NCI-H2171 (cell line): ENCODE measurements at places on chromosomes 16 and 17.

DNA sequence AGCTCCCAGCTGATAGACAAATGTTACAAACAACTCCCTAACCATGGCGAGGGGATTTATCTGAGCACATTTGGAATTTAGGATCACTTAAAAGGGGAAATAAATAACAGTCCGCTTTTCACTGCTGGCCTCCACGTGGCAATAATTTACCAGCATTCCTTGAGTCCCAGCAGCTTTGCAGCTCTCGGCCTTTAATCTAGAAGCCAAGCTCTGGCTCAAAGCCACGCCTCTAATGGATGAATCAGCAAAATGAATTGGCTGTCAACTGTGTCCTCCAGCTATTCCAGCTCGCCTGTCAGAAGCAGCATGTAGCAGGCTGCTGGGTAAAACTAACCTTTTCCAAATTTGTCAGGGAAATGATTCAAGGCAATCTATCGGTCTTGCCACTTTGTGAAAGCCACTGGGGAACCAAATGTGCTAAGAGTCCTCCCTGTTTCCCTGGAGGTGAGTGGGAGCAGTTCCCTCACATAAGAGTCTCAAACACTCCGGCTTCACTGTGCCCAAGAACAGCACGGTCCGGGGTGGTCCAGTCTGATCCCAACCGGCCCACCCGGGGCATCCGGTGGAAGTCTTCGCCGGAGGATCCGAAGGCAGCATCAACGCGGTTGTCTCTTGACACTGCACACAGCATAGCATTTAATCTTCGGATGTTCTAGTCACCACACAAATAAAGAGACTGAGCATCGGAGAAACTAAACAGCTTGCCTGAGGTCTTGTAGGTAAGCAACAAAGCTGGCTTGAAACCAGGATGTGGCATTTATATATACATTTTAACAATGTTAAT is 143.3 kb downstream of the PARN start:
- peak; percentile 28 for DNase-seq

DNA sequence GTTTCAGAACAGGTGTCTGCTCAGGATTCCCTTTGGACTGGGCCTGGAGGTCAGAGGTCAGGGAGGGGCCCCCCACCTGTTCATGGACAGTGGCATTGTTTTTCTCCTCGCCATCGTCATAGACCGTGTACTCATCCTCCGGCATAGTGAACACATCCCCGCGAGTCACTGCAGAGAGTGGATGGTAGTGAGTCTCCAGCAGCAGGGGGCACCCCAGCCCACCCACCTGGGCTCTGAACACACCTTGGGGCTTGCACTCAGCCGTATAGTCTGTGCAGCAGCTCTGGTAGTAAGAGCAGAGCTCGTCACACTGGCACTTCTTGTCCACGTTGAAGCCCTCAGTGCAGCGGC is 448 bp downstream of the VTN start:
- no peak for DNase-seq

DNA sequence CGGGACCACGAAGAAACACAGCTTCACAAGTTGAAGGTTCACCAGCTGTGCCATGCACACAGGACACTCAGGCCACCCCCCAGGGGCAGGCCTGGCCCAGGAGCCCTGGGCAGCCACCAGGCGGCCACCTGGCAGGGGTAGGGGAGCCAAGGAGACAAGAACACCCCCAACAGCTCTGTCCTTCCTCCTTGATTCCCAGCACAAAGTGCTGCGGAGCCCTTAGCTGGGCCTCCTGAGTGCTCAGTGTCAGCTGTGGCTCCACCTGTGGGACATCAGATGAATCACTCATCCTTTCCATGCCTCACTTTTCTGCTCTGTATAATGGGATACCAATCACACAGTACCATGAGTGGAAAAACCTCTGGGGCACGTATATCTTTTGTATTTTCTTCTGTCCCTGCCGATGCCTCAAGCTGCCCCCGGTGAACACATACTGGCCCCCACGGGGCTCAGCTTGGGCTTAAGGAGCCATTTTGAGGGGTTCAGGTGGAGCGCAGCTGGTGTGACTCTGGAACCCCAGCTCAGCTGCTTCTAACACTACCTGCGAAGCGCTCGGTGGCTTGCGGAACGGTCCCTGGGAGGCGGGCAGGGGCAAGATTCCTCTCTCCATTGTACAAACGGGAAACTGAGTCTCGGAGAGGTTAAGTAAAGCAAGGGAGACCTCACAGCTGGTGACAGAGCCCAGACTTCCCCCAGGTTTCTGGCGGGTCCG is 12.0 kb downstream of the GALK1 start:
- no peak for DNase-seq

DNA sequence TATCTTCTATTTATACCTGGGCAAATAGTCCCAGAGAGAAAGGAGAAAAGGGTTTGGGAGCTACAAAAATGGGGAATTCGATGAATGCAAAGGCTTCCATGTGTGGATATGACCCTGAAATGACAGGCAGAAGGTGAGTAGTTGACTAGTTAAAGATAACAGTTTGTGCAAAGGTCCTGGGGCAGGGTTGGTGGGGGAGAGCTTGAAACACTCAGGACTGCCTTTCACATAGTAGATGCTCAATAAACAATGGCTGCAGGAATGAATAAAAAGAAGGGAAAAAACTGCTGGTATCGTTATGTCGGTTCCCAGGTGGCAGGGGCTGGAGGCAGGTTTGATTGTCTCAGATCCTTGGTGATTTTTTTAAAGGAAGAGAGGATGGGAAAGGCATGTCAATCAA is 445.5 kb downstream of the HAPSTR1 start:
- DNase-seq = no peak

DNA sequence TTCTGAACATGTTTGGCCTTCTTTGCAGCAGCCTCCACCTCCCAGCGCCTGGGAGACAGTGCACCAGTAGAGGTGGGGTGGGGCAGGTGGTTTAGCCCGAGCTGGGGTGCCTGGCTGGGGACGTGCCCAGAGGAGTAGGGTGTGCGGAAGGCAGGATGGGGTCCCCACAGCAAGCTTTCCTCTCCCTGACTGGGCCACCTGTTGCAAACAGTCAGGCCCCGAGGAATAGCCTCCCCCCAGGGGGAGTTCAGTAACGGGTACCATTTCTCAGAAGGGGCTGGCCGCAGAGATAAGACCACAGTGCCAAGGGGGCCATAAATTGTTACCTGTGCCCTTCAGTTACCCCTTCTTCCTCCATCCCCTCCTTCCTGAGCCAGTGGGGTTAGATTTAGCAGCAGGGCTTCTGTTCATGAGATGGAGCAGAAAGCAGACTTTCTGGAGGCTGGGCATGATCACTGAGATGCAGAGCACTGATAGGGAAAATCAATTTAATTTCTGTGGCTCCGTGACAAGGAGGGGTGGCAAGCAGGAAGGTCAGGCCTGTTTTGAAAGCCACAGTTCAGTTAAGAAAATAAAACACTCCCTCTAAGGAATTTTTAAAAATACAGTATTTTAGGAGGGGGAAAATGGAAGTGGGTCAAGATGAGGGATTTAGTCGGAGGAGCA is 181.9 kb downstream of the MSI2 start:
- DNase-seq = no peak

GRCh38 chr17:63445571-63445953 is 544 bp downstream of the CYB561 start:
- DNase-seq = no peak

DNA sequence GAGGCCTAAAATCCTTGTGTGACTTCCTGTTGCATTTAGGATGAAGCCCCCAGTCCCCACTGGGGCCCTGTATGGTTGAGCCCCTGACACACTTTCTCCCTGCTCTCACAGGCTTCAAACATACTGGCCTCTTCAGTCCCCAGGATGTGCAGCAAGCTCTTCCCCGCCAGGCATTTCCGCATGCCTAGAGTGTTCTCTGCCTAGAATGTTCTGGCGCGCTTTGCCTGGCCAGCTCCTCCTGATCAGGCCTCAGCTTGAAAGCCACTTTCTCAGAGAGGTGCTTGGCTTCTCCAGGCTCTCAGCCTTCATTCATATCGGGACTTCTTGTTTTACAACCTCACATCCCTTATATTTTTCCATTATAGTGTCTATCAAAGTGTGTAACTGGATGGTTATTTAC is 123.7 kb downstream of the SPACA3 start:
- no peak for DNase-seq

DNA sequence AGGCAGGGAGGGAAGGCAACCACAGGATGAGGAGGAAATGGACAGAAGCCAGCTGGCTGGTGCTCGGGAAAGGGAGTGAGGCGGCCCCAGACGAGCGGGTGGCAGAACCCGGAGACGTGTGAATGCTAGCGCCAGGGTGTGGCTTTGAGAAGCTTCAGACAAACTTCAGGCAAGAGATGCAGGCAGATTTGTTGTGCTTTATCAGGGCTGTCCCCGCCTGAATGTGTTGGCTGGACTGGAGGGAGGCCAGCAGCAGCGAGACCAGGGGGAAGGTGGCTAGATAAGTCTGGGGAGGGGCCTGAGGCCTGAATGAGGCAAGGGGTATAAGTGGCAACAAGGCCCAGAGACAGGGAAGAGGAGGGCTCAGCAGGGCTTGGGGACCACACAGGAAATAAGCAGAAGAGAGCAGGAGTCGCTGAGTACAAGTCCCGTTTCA is 22.0 kb downstream of the CAMKK1 start:
- DNase-seq = no peak

DNA sequence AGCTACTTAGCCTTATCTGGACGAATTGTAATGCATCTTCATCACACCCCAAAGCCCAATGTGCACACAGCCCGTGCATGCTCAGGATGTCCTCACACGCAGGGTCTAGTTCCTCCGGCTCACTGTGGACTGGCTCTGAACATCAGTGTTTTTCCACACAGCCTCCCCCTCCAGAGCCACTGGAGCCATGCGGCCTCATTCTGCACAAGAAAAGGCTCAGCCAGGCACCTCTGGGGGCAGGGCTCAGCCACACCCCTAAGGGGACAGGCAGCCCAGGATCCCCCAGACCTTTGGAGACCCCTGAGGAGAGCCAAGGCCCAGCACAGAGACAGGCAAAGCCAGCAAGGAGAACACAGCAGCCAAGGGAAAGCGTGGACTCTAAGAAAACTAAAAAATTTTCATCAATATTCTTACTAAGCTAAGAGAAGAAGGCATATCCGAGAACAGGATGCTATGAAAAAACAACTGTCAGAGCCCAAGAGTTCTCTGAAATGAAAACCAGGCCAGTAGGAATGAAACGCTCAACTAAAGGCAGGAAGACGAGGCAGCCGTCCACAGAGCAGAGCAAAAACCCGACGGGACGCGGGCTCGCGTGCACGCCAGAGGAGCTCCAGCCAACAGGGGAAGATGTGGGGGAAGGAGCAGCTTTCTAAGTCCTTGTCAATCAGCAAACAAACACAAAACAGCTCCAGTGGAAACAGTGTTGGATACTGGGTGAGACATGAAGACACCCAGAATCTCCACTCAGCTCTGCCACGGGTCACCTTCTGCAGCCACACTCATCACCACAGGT is 34.5 kb downstream of the MAP1LC3B start:
- no peak for DNase-seq

DNA sequence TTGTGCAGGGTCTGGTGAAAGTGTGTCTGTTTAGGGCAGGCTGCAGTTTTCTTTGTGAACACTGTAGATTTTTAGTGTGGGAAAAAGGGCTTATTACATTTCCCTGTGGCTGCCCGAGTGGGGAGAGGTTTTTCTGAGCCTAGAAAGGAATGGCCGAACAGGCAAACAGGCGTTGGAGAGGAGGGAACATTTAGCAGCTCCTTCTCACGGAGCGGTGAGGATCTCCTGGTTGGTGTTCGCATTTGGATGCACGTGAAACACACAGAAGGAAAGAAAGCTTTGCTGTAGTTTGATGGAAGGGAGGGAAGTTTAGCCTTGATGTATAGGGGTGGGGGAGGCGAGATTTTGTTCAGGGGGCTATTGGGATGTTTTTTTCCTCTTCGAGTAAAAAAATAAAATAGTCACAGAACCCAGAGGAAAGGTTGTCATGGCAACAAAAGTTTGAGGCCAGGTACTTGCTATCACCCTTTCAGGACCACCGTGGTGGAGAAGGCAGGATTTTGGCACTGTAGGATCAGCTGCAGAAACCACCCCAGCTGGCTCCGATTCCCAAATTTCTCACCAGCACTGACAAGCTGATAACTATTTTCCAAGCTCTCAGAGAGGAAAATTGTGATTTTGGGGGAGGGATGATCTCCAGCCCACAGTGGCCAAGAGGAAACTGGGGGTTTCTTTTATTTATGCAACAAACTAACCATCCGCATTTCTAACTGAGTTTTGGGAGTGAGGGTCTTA is 3.5 kb downstream of the GSG1L start:
- no peak for DNase-seq

GRCh38 chr16:20886320-20886719 is 13.8 kb downstream of the DCUN1D3 start:
- no peak for DNase-seq

DNA sequence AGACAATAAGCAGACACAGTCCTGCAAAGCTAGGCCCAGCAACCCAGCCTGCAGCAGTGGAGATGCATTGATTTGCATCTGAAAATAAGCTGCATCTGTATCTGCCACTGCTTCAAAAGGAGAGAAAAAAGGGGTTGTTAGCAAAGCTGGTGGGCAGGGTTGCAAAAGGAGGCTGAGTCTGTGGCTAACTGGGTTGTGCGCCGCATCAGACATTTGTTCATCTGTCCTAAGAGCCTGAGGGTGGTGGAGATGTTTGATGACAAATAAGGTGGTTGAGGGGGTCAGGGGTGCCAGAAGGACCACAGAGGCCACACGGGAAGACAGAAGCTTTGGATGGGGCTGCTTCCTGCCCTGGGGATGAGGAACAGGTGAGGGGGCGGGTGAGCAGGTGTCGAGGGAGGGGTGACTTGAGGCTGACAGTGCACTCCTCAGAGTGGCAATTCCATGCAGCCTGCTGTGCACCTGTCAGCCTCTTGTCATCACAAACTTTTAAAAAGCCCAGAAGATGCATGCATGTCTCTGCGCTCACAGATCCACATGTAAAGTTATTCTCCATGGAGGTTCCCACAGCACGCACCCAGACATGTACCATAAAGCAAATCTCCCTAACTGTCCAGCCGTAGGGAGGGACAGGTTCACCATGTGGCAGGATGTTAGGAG is 35.4 kb downstream of the WSB1 start:
- DNase-seq = no peak

GRCh38 chr17:31574458-31574857 is 183.0 kb downstream of the RAB11FIP4 start:
- DNase-seq = no peak

DNA sequence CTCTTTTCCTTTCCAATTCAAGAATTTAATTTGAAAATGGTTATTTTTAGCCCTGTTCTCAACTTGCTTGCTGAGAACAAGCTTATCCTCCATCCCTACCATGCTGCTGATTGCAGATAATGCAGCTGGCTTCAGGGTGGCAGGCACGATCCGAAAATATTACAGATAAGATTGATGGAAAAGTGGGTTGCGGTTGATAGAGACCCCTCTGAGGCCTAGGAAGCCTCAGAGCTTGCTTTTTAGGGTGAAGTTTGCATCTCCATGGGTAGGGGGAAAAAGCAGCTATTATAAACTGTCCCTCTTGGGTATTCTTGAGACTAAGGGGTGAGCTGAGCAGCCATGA is 116.5 kb upstream of the GOT2 start:
- no peak for DNase-seq

- DNase-seq = no peak
Measured at GRCh38 chr16:47979164-47979520, 176.7 kb downstream of the ABCC12 start.
